Amygdala (tissue), 56 donors: ENCODE measurements at places on chromosomes 4 and X.

DNA sequence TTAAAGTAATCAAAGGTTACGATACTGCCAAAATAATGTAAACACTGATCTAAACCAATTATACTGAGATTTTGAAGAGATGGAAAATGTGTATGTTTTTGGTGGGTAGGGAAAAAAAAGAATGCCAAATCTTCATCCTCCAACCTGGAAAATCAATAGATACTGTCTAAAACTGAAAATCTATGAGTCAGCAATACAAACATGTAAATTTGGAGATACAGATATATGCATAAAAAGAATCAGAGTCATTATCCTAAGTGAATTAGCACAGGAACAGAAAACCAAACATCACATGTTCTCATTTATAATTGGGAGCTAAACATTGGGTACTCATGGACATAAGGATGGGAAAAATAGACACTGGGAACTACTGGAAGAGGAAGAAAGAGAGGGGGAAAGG is 197.4 kb upstream of the TRPC5 start:
- DNase-seq, result no peak

DNA sequence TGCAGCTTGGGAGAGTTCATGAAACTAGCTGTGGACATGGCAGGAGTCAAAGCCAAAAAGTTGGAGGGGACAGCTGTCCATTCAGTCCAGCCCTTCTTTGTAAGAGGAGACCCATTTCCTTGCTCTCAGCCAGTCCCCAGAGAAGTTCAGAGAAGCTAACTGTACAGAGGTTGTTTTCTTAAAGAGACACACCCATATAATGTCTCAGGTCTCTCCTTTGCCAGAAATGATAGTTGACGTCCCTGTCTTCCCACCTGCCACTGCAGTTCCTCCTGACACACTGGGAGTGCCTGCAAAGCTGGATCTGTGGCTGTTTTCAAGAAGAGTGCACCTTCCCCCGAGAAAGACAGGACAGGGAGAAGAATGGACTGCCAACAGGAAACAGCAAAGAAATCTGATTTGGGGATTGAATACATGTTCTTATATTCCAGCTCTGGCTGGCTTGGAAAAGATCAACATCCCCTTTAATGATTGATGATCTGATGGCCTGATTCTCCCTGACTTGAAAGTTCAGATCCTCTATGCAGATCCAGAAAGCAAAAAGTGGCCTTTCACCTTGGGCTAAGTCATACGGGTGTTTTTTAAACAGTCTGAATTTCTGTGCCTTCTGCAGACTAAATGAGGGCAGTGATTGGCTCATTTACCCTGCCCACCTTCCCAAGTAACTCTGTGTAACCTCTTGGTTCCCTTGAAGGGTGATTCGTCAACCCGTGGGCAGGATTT is 87.2 kb downstream of the MAOA start:
- no peak for DNase-seq

DNA sequence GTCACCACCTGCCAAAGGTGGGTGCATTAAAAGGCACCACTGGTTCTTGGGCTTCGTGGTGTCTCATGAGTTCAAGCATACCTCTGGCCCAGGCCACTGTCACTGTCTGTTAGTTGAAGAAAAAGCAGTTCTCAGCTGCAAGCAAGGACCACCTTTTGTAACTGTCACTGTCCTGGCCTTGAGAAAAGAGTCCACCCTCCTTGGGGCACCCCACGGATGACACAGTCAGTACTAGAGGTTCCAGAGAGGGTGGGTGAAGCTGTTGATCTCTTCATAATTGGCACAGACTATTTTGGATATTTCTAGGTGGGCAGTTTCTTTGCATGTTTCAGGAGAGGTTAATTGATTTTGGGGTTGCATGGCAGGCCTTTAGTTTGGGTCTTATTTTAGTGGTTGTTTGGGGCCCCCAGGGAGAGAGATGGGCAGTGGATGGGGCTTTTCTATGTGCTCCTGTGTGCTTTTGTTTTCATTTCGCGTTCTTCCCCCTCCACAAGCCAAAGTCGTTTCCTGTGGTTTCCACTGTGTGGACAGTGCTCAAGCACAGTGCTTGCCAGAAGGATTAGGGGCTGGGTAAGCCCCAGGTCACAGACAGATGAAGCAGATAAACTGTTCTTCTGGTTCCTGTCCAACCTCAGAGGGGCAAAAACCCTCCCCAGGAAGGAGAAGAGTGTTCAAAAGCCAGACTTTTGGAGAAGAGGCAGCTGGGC is 156.2 kb upstream of the PPP1R2C start:
- no peak for DNase-seq

- DNase-seq, result no peak
These were observed 13.0 kb upstream of the PDCL2 start for GRCh38 chr4:55604996-55605395.

GRCh38 chrX:123310112-123310511 is 126.0 kb downstream of the GRIA3 start:
- no peak for DNase-seq

GRCh38 chr4:4344915-4345527 is 41.9 kb upstream of the NSG1 start:
- DNase-seq, result no peak

DNA sequence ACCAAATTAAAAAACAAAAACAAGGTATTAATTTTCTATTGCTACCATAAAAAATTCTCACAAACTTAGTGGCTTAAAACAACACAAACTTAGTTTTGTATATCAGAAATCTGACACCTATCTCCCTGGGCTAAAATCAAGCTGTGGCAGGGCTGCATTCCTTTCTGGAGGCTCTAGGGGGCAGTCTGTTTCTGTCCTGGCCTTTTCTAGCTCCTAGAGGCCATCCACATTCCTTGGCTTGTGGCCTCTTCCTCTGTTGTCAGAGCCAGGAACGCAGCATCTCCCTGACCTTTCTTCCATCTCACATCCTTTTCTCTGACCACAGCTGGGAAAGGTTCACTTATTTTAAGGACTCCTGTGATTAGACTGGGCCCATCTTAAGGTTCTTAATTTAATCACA is 38.9 kb upstream of the TLR2 start:
- no peak for DNase-seq

DNA sequence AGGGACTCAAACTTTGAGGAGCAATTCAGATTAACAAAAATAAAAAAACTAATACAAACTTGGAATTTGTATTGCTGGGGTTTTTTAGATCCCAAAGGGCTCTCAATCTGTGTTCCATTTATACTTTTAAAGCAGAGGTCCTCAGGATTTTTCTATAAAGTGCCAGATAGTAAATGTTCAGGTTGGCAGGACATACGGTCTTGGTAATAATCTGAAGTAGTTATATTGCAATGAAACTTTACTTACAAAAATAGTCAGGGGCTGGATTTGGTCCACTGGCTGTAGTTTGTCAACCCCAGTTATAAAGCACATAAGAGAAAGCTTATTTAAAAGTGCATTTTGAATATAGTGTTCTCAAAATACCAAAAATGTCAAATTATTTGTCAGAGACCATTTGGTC is 164.1 kb upstream of the CTSO start:
- no peak for DNase-seq

GRCh38 chr4:158002173-158002572 is 170.7 kb downstream of the GASK1B start:
- DNase-seq, result no peak

DNA sequence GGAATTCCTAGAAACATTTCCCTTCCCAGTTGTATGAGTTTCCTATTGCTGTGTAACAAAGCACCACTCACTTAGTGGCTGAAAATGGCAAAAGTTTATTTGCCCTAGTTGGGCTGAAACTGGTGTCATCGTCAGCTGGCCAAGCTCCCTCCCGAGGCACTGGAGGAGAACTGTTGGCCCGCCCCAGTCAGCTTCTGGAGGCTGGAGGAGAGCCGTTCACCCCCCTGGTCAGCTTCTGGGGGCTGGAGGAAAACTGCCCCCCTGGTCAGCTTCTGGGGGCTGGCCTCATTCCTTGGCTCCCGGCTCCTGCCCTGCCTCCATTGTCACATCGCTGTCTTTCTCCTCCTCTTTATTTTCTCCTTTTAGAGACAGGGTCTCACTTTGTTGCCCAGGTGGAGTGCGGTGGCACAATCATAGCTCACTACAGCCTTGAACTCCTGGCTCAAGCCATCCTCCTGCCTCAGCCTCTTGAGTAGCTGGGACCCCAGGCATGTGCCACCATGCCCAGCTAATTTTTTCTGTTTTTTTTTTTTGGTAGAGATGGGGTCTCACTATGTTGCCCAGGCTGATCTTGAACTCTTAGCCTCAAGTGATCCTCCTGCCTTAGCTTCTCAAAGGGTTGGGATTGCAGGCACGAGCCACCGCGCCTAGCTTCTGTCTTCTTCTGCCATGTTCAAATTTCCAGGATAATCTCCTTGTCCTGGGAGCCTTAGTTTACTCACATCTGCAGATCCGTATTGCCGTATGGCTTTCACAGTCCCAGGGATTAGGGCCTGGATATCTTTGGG is 3.2 kb downstream of the RGS12 start:
- DNase-seq, result no peak

- DNase-seq, result no peak
These were observed 81.0 kb downstream of the SORBS2 start for GRCh38 chr4:185730849-185731608.

- DNase-seq, result no peak
These were observed 6.8 kb upstream of the BCOR start for GRCh38 chrX:40104630-40104984.

GRCh38 chr4:166277401-166277800 is 404.4 kb downstream of the TLL1 start:
- DNase-seq, result no peak

DNA sequence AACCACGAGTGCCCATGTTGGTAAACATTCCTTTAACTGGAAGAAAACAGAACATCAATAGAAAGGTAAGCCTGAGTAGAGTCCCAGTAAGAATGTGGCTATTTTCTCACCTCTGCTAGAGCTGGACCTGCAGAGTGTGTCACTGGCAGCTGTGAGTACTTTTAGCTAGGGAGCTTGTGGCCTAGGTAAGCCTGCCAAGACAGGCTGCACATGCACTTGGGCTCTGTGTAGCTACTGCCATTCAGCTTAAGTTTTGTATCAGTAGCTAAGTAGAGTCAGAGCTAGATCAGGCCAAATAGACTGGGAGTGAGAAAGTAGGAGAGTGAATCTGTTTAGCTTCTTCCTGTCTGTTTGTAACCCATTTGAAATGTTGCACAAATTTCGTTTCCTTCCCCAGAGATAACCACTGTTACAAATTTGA is 35.3 kb downstream of the RBPJ start:
- no peak for DNase-seq

GRCh38 chrX:106178826-106179225 is 10.7 kb downstream of the PWWP3B start:
- DNase-seq, result no peak

GRCh38 chr4:73375328-73375741 is 28.8 kb upstream of the ALB start:
- DNase-seq, result no peak

DNA sequence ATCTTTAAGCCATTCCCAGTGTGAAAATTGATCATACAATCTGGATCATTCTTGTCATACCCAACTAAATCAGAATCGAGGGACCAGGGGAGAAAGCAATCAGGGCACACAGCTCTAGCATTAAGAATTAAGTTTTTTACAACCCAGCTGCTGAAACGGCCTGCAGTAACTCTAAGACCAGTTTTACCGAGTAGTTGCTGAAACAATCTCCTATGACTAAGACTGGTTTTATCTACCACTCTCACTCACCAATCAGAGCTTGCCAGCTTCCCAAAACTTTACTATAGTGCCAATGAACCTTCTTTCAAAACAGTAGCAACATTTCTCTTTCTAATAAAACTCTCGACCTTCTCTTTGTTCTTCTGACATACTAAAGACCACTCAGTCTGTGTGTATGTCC is 2.8 kb upstream of the SAP30 start:
- DNase-seq, result no peak

- no peak for DNase-seq
These were observed 47.9 kb upstream of the RPA4 start for GRCh38 chrX:96835660-96836289.

GRCh38 chrX:3711331-3711917 is 2.0 kb downstream of the PRKX start:
- DNase-seq, result no peak

- DNase-seq, result peak; percentile 64
These were observed 651 bp downstream of the UCHL1 start for GRCh38 chr4:41257257-41257901.

DNA sequence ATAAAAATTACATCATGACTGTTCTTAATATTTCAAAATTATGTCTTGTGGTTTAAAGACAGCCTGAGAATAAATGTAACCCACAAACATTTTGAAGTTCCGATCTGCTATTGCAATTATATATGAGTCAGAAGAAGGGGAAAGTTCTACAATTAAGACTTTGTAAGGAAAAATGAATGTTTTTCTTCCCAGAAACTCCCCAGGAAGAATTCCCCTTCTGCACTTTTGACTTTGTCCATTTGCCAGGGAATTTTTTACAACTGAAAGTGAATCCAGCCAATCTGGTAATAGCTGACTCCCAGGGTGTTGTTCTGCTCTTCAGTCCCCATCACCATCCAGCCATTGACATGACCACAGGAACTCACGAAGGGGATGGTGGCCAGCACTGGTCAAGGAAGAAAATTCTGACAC is 61.6 kb upstream of the NOCT start:
- DNase-seq, result no peak

DNA sequence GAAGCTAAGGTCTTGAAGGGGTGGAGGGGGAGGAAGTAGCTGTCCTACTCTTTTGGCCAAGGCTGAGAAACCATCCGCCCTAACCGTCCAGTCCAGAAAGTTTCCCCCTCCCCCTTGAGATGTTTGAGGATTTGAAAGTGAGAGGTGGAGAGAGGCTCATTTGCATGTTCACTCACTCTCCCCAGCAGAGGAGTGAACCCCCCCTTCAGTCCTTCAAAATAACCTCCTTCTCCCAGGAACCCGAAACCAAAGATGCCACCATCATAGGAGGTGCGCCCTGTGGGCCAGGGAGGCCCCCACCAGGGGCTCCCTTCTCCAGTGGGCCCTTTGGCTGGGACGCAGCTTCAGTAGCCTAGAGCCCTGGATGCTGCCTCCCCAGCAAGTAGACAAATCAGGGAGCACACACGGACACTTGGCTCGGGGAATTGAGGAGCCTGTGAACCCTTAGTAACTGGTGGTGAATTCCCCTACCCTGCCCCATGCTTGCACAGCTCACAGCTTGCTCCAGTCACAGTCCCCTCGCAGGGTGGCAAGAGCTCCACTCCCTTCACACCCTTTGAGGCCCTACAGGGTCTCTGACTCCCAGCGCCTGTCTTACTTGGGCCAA is 25.6 kb downstream of the ELF4 start:
- DNase-seq, result no peak

- DNase-seq, result no peak
These were observed 14.7 kb downstream of the NDP start for GRCh38 chrX:43958529-43958928.
